ENCODE measurements at places on chromosomes 4 and X.

DNA sequence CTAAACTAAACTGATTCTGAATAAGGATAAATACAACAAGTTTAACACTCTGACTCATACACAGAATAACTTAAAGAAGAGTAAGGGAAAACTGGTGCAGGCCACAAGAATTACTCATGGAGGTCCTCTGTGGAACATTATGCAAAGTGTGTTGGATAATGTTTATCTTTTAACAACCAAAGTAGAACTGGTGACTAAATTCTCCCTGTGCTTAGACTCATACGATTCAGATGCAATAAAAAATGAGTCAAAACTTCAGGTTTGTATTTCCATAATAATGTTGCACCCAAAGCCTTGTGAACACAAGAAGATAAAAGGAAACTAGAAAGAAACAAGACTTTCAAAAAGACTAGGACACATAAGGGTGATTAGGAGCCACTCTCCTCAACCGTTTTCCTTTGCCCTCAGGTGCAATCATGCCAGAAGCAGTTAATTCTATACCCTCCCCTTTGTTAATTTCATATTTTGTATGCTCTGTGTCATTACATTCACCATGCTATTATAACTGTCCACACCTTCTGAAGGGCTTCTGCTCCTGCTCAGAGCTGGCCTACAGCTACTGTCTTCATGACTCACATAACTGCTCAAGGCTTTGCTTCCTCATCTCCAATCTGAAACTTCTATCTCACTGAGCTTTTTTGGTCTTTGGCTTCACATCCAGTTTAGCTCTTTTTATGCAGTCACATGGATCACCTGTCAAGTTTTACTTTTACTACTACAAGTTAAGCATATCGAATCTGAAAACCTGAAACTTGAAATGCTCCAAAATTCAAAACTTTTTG is 60.2 kb downstream of the KCNIP4 start:
- no peak for DNase-seq

- peak; percentile 53 for DNase-seq
Observed at GRCh38 chrX:136146614-136147314, 569 bp upstream of the FHL1 start.

- no peak for DNase-seq
Observed at GRCh38 chr4:145880355-145880960, 58.2 kb downstream of the ZNF827 start.

GRCh38 chr4:110867251-110867960 is 244.5 kb upstream of the PITX2 start:
- no peak for DNase-seq

DNA sequence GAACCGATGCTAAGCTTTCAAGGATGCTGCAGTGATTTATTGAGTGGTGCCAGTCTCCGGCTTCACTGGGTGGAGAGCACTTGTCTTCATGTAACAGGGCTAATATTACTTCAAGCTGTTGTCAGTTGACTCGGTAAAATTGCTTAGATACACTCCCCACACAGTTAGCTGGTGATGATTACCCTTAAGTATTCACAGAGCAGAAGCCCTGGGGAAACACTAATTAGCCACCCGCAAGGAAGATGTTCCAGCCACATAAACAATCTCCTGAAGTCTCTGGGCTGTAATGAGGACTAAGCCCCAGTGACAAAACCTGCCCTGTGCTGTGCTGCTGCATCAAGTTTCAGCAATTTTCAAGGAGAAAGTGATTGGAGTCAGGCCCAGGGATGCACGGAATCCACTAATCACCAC is 37.3 kb upstream of the GK2 start:
- no peak for DNase-seq

DNA sequence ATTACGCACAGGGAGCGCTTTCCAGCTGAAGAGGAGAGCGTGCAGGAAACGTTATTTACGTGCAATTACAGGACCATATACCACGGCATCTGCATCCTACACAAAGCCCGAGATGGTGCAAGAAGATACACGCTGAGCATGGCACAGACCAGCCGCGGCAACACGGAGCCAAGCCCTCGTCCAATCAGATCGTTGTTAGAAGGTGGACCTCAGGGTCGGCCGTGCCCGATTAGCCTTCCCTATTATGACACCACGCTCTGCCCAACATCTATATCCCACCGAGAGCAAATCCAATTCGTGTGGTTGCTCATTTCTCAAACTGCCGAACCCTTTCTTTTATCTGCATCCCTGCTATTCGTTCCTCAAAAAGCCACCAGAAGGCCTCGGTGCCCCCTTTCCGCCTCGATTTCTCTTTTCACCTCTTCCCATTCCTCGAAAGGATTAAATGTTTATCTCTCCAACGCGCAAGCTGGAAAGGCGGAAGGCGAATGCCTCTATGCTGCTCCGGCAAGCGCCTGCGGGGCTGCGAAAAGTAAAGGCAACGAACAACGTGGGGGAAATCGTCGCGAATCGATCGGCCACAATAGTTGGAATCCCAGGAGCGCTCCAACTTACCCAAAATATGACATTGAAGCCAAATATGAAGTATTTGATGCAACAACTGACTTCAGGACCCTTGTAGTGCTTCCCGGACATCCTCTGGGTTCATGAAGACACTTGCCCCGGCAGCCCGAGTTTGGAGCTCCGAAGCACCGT is 702 bp downstream of the TSPAN5 start:
- peak; percentile 73 for DNase-seq

DNA sequence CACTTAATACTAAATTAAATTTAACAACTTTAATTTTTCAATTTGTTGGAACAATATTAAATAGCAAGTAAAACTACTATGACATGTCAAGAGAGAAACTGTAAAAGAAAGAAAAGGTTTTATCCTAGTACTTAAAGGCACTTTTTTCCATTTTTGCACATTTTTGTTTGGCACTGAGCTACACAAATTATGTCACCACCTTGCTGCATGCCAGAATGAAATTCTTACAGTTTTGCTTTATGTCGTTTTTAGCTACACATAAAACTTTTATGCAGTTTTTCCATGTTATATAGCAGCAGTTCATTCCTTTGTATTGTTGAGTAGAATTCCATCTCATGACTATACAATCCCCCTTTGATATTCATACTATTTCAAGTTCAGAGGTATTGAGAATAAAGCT is 99.1 kb upstream of the RXFP1 start:
- no peak for DNase-seq

DNA sequence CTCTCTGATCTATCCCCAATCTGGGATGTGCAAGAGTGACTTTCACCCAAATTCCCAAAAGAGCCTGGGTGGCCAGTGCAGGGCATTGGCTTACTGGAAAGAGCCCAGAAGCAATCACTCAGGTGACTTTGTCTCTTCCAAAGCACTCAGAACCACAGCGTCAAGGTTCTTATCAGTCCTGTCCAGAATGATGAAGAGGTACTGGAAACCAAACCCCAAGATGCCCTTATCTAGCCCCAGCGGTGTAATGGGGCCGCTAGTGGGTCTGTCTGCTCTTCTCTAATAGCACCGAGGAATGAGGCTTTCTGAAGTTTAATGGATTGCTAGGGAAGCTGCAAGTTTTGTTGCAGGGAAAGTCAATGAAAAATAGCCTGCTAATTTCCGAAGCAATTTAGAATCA is 21.6 kb downstream of the CLNK start:
- no peak for DNase-seq

DNA sequence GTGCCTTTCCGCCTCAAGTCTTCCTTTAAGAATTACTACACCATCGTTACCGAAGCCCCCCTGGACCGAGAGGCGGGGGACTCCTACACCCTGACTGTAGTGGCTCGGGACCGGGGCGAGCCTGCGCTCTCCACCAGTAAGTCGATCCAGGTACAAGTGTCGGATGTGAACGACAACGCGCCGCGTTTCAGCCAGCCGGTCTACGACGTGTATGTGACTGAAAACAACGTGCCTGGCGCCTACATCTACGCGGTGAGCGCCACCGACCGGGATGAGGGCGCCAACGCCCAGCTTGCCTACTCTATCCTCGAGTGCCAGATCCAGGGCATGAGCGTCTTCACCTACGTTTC is 2.2 kb downstream of the PCDH10 start:
- peak; percentile 53 for DNase-seq

DNA sequence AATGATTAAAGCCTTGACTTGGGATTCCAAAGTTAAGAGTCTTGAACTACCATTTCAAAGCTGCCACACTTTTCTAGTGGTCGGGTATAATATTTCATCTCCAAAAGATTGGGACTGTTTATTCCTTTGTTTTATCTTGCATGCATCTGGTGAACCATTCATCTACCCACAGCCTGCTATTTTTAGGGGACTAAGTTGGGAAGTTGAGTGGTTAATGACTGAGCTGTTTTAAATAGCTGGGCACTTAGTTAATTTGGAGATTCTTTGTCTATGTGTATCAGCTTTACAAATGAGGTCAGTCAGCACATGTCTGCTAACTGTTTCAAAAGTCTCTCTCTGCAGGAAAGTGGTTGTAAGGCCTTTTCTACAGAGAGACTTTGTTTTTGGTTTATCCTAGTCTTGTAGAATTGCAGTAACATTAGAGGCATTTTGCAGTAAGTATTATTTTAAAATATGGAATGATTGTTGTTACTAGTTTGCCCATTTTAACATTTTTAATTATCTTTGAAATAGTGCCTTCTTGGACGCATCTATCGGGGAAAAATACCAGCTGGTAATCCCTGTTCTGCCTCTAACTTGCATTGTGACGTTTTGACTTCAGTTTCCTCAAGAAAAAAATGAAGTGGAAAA is 8.2 kb downstream of the BMP2K start:
- DNase-seq = no peak

DNA sequence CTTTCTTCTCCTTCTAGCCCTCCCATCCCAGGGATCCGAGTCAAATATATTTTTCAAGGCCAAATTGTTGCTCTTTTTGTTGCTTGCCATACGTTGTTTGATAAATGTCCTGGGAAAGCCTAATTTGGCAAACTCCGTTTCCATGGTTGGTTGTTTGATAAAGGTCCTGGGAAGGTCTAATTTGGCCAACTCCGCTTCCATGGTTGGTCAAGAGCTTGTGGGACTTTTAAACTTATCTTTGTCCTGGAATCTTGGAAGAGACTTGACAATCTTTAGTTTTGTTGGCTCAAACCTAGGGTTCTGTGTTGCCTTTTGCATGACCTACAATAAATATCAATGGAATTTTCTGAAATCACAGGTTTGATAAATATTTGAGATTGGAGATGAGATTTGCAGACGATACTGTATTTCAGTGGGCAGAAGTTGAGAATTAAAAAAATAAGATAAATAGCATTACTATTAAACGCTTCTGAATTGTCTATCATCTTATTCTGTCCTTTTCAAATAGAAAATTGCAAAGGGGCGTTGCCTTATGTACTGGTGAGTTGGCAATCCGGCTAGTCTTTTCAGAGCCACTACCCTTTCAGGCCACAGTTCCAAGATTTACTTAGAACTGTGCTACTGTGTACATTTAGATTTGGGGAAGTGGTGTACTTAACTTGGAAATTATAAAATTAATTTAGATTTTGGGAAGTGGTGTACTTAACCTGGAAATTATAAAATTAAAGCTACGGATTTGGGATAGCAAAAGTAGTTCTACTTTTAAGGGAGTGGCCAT is 804 bp downstream of the OSTC start:
- no peak for DNase-seq

- DNase-seq = no peak
Observed at GRCh38 chr4:142473218-142473959, 372.7 kb downstream of the INPP4B start.

GRCh38 chrX:135416546-135416945 is 5.2 kb upstream of the SMIM10L2A start:
- DNase-seq = no peak

- no peak for DNase-seq
Observed at GRCh38 chr4:38842994-38843393, 13.6 kb downstream of the TLR6 start.

DNA sequence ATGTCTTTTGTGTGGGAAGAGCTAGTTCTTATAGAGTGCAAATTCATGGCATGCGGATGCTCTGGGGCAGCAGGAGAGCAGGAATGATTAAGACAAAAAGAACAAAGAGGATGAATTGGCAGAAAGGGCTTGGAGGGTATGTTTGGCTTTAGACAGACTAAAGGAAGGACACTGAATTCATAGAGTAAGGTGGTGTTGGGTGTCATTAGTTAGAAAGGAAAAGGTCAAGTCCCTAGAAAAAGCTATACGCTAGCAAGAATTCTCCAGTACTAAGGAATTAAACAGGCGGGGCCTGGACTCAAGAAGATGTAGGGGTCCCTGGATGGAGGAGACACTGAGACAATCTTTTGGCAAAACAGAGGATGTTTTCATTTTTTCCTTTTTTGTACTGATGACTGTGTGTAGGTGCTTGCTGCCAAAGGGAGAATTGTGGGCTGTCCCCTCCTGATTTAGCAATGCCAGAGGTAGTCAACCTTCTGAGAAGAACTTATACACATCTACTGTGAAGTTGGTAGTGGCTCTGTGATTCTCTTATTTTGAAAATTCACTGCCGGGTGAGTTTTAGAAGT is 391.0 kb downstream of the SPRY1 start:
- DNase-seq = no peak

DNA sequence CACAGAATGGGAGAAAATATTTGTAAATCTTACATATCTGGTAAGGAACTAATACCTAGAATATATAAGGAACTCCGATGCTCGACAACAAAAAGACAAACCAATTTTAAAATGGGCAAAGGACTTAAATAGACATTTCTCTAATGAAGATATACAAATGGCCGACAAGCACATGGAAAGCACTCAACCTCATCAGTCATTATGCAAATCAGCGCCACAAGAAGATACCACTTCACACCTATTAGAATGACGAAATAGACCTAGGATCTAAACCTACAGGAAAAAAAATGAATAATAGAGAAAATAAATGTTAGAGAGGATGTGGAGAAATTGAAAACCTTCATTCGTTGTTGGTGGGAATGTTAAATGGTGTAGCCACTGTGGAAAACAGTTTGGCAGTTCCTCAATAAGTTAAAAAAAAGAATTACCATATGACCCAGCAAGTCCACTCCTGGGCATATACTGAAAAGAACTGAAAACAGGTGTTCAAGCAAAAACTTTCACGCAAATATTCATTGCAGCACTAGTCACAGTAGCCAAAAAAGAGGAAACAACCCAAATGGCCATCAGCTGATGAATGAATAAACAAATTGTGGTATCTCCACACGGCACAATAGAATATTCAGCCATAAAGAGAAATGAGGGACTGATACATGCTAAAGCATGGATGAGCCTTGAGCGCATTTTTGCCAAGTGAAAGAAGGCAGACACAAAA is 57.3 kb upstream of the WDR19 start:
- no peak for DNase-seq

- no peak for DNase-seq
Observed at GRCh38 chrX:80807606-80807991, 2.1 kb downstream of the BRWD3 start.

- no peak for DNase-seq
Observed at GRCh38 chrX:36908801-36909675, 99.1 kb upstream of the FAM47C start.

All from activated CD8-positive, alpha-beta memory T cell treated with anti-CD3 and anti-CD28 coated beads, Interleukin-2, amount 50 U/mL, for 48 hours (primary cell).